ENCODE measurements at places on chromosomes 6 and 20.

GRCh38 chr6:167705211-167705750 lies 121.4 kb upstream of the AFDN start:
- DNase-seq: no peak

DNA sequence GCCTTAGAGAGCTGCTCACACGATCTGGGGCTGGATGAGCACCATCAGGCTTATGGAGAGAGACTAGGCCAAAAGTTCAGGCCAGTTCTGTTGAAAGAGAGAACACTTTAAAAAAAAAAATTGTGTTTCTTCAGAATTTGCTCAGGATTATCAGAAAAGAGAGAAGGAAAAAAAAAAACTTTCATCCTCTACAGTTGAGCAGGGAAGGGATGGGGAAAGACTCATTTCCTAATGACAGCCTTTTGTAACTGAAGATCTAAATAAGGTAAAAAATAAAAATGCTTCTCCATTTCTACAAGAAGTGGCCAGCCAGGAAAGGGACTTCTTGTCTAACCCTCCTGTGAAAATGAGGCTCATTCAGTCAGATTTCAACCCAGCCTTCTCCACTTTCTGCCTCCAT lies 134.8 kb downstream of the LY86 start:
- DNase-seq: no peak

GRCh38 chr20:50320901-50321796 lies 130.5 kb downstream of the CEBPB start:
- peak; percentile 57 for DNase-seq

DNA sequence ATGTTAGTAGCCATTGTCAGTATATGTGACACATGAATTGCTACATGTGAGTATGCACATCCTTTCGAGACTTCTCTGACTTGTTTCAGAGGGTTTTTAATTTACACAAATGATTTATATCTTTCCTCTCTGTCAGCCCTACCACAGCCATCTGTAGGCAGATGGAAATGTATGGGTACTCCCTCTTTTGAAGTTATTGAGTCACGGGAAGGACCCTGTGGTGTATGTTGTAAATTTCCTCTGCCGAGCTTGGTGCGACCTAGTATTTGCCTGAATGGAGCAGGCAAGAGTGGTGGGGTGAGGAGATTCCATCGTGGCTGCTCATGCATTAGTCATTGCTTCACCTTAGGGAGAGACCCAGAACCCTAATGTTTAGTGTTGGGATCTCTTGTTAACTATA lies 171.9 kb downstream of the JARID2 start:
- no peak for DNase-seq

GRCh38 chr6:96237638-96238347 lies 222.0 kb downstream of the FUT9 start:
- DNase-seq: no peak

GRCh38 chr20:24600012-24600411 lies 130.6 kb downstream of the SYNDIG1 start:
- no peak for DNase-seq

DNA sequence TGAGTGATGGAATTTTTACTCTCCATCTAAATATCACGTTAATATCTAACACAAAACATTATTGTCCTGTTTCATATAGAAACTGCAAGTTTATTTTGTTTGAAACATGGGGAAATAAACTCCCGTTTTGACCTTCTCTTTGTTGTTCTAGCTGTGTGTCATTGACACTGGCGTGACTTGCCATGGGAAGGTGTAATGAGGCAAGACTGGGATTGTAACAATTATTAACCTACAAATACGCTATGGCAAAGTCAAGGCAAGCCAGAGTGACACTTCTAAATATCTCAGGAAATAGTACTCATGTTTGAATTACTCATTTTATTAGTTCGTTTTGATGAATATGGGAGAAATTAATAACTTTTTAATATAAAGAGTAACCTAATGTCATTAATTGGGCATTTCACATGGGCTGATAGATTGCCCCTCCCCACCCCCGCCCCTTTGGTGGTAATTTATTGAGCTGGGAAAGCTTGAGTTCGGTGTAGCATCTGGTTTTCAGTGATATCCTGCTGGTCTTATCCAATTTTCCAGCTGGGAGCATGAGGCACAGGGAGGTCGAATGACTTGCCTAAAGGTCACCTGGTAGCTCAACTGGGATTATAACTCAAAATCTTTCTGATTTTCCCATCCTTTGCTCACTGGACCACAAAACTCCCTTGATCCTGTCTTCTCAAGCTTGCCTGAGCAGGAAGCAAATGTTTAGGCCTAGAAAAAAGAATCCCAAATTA lies 380.6 kb upstream of the JAG1 start:
- no peak for DNase-seq

- no peak for DNase-seq
Observed at GRCh38 chr6:163554663-163555062, 140.1 kb downstream of the QKI start.

DNA sequence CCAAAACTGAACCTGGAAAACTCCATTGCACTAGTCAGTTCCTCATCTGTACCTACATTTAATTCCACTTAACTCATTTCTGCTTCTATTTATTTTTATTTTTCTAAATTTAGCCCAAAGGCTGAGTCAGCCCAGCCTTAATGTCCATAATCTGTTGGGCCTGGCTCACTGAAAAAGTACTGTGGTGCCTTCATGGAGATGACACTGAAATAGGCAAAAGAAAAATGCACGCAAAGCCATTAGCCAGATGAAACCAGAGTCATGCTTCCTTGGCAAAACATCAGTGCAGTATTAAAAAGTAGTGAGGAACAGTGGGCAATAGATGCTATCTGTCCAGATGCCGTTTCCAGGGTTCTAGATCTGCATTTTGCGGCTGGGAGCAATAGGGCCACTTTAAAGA lies 14.7 kb upstream of the PLCB4 start:
- peak; percentile 51 for DNase-seq

DNA sequence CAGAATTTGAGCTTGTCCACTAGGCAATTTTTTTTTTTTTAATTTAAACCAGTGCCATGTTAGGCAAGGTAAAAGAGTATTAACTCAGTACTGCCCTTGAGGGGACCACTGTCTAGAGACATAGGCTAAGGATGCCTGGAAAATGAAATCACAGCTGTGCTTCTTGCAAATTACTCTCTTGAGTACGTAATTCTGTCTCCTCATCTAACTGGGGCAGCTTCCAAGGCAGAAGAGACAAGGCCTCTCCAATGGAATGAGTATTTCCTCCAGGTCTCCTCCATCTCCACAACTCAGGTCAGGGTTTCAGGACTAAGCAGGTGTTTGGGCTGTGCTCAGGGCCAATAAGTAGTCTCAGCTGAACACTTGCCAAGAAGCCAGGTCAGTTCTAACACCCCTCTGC lies 33.8 kb upstream of the MRPS10 start:
- DNase-seq: no peak

GRCh38 chr20:62168061-62168460 lies 14.8 kb upstream of the MTG2 start:
- no peak for DNase-seq

DNA sequence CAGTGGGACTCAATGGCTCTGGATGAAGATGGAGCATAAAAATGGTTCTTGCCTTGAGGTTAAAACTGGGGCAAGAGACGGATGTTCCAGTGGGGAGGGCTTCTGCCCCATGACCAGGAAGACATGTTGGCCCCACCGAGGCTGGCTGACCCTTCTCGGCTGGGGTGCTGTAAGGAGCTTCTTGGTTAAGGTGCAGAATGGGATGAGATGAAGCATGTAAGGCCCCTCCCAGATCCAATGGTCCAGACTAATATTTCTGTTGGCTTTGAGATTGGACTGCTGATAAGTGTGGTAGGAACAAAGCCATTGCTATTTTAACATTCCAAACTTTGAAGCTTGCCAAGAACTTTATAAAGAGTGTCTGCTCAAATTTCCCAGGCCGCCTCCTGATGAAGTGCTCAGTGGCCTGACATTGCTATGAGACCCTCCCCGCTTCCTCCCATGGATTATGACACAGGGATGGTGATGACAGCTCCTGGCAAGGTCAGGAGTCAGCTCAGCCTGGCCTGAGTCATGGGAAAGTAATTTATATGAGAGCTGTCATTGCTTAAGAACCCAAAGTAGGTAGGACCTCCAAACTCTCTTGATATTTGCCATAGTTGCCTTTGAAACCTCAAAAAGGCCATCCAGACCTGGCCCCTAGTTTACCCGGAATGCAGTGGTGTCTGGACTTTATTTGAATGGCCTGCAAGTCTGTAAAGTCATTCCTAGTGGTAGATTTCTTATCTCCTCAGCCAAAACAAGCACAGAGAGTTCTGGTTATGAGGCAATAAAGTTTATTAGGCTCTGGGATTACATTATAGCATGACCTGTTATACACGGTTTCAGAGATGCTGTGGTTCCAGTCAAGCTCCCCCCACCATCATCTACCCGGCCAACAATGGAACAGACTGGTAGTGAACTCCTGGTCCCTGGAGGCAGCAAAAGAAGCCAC lies 55.2 kb downstream of the TGM2 start:
- peak; percentile 49 for DNase-seq

DNA sequence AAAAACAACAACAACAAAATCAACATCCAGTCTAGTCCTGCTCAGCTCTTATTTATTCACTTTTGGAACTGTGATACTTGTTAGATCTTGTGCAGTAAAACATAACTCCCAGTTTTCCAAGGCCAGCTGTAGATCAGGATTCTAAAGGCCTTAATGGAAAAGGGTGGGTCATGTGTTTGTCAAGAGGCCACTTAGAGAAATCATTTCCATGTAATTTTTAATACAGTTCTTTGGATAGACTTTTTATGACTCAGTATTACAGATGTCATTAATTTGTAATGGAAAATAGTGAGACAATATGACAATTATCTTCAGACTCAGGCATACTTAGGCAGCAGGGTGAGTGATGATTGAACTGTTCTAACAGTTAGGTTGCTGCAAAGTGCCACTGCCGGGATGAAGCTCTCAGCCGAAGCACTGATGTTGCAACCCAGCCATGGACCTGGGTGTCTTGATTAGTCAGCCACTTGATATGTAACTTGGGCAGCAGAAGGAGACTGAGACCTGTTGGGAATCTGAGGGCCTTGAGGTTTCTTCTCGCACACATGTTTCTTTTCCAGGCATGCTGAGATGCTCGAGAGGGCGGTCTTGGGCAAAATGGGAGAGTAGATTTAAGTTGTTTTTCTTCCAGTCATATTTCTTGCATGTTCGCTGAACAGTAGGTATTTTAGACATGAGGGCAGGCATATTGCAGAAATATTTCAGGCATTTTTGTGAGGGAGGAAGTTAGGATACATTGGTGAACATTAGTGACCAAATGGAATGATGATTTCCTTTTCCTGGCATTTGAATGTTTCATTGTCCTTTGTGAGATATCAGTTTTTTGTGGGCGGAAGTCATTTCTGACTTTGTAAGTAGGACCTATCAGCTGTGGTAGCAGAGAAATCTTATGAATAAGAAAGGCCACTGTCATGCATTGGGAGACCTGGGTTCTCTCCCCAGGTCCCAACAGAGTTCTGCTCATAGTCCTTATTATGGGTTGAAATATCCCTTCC lies 52.3 kb downstream of the SLX4IP start:
- no peak for DNase-seq
